ENCODE measurements at places on chromosomes 1 and 21. TPM values are rescaled to one million over a fixed set of nuclear protein-coding genes. Genes with fewer than 3 reads are reported as not detected.

Gene AGBL4
- not detected for total RNA-seq

Gene LHX4
- total RNA-seq = not detected

Gene CYP4X1
- not detected for total RNA-seq

Gene ARHGAP29
- total RNA-seq = not detected

Gene ENAH
- total RNA-seq = not detected

Gene OVAAL
- total RNA-seq = not detected

Gene CTH
- 8.8 TPM for total RNA-seq

Gene KIF26B
- not detected for total RNA-seq

Gene ESRRG
- total RNA-seq = not detected

Gene LRRC3
- 0.45 TPM for total RNA-seq

Gene MX2
- 14.1 TPM for total RNA-seq

Gene FMO2
- total RNA-seq = not detected

Gene DMRTA2
- total RNA-seq = 3.6 TPM

Gene MATN1
- total RNA-seq = 1.1 TPM

- DNase-seq = no peak
Observed at GRCh38 chr1:7280347-7280960, 490.6 kb upstream of the VAMP3 start.

DNA sequence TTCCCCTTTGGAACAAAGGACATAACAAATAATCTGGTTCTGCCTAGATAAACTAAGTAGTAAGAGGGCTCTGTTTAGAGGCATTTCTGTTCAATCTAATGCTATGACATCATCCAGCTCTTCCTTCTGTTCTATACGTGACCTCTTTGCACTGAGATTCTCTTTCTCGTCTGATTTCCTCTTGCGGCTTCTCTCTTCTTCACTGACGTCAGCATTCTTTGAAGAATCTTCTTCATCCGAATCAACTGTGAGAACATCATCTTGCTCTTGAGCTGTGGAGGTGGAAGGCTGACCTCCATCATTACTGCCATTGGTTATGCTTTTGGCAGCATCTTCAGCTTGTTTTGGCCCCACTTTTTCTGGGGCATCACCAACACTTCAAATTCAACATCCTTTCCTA is 130.4 kb downstream of the HS2ST1 start:
- DNase-seq = no peak

GRCh38 chr1:245246433-245246832 is 91.6 kb downstream of the KIF26B start:
- DNase-seq = no peak

GRCh38 chr1:212957546-212957945 is 7.2 kb downstream of the VASH2 start:
- DNase-seq = no peak

DNA sequence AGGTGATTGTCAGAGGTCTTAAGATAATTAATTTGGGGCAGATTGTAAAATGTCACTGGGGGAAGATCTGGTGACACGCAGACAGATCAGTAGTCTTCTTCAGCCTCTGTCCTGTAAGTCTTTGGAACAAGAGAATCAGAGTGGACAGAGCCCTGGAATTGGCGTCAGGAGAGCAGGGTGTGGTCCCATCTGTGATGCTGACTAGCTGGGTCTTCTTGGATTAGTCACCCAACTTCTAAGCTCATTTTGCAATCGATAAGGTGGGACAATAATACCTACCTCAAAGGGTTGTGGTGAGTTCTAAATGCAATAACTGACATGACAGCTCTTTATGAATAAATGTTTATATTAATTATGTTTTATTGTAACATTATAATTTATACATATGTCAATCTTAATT is 4.8 kb downstream of the FASLG start:
- DNase-seq = peak; percentile 65

- DNase-seq = no peak
Observed at GRCh38 chr1:223670458-223671159, 5.1 kb upstream of the CAPN8 start.

- DNase-seq = no peak
Observed at GRCh38 chr1:94922761-94923331, 4.1 kb downstream of the CNN3 start.

GRCh38 chr1:145960468-145961108 is 2.8 kb upstream of the LIX1L start:
- peak; percentile 82 for DNase-seq

GRCh38 chr1:71054281-71054731 is 6.7 kb upstream of the PTGER3 start:
- no peak for DNase-seq

- no peak for DNase-seq
Observed at GRCh38 chr1:7808253-7808844, 24.3 kb downstream of the PER3 start.

DNA sequence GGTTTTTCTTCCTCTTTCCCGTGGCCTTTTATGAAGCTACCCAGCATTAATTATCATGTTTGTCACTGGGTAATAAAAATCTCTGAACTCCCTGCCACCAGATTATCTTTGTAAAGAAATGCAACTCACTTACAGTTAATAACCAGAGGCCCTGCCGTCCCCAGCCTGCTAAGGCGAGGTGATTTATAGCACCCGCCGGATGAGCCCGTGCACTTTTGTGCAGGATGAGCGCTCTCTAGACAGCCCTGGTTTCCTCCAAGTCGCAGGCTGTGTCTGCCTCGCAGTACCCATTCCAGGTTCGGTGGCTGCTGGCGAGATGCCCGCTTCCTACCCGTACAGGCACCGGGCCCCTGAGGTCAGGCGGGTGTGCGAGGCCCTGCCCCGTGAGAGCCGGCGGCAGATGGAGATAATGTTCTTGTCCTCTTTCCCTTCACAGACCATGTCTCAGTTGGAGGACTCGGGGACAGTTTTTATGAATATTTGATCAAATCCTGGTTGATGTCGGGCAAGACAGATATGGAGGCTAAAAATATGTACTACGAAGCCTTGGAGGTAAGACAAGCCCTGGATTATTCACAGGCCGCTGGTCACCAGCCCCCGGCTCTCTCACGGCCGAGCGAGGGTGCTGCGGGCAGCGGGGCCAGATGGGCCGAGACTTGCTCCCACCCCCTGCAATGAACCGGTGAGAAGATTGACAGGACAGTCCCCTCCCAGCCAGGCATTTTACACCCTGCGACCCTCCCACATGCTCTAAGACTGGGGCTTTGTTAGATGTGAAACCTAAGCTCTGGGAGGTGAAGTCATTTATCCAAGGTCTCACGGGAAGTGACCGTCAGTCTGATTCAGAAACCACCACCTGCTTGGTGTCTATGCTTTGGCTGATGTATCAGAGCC is 28.5 kb upstream of the SELENON start:
- no peak for DNase-seq

DNA sequence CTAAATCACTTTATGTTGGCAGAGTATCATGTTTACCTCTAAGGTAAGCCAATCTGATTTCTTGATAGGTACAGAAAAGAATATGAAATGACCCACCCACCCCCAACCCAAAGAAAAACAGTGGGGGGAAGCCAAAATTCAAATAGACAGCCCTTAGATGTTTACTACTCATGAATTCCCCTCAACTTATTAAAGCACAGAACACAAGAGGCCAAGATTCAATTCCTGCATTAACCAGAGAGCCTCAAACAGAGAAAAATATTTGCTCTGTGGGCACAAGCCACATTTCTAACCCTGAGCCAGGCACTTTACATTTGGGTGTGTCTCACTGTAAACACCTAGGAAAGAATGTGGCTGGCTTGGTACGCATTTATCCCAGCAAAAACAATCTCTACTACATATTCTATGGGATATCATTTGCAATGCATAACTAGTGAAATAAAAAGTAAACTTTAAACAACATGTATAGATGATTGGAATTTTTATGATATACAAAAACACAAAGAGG is 84.3 kb downstream of the PTPN14 start:
- no peak for DNase-seq

GRCh38 chr21:28378026-28378425 is 614.7 kb downstream of the LTN1 start:
- DNase-seq = no peak

GRCh38 chr21:32603131-32603530 is 9.0 kb downstream of the CFAP298 start:
- DNase-seq = no peak

DNA sequence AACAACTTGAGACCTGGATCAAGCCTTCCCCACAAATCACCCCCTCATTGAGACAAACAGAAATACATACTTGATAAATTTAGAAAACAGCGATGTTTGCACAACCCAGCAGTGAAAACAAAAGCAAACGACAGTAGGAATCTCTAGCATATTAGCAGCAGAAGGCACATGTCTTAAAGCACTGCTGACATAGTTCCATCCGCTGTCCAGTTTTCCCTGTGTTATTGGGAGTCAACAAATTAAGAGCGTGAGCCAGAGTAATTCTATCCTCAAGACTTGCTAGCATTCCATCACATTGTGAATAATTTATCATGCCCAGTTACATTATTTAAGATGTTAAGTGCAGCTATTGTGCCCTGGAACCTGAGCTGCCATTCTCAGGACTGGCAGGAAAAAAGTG is 55.3 kb downstream of the IGSF5 start:
- no peak for DNase-seq

GRCh38 chr1:30887485-30888315 is 20.9 kb downstream of the SDC3 start:
- no peak for DNase-seq

DNA sequence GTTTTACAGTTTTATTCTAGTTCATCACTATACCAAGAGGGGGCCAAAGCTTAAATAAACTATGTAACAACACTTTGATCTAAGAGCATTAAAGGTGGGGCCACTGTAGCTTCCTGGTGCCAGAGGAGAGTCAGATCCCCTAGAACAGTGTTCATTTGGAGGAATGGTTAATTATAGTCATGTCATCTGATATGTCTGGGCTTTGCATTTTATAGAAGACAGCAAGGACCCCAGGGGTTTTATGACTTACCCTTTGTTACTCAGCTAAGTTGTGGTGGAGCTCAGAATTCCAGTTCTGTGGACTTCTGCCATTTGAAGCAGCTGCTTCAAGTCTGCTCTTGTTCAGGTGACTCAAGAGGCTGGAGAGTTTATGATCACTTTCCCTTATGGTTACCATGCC is 16.7 kb downstream of the KDM4A start:
- no peak for DNase-seq
